ENCODE measurements at places on chromosomes 6 and 20. TPM values are rescaled to one million over a fixed set of nuclear protein-coding genes. Genes with fewer than 3 reads are reported as not detected.

Gene FAXC
- 3.5 TPM for total RNA-seq

GRCh38 chr20:46128310-46129151 is 10.4 kb downstream of the CD40 start:
- no peak for DNase-seq

Gene MYCT1
- 0.37 TPM for total RNA-seq

Gene PRR18
- total RNA-seq, result not detected

DNA sequence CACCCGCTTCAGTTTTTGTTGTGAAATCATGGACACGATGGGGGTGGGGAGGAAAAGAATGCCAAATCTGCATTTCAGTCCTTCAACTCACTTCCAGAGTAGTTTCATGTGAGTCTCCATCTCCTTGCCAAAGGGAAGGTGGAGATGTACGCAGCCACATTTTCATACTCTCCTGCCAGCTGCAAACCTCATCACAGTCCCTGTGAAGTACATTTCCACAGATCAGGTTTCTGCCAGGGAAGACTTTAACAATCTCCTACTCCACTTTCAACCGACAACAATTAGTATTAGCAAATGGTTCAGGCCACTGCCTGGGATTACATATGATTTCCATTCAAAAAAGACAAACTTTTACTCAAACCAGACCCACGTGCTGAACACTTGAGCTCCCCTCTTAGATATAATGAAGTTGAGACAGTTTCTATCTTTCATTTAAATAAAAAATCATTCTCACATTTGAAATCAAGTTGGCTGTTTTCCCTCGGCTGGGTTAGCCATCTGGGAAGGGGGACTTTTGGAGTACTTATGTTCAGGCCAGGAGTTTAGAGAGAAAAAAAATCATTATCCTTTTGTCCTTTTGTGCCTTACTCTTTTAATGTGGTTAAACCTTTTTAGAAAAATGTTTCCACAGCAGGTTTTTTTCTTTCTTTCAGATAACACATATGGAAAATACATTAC is 51.0 kb upstream of the CEP162 start:
- DNase-seq, result no peak

GRCh38 chr6:35413911-35414310 is 38.2 kb upstream of the FANCE start:
- no peak for DNase-seq

- no peak for DNase-seq
Measured at GRCh38 chr6:33699131-33699530, 12.4 kb downstream of the UQCC2 start.

GRCh38 chr6:53584726-53585125 is 39.8 kb upstream of the GCLC start:
- no peak for DNase-seq

- DNase-seq, result no peak
Measured at GRCh38 chr20:61768571-61769285, 297.0 kb downstream of the TAF4 start.

Gene TP53TG5
- total RNA-seq, result not detected

Measured in M059J (cell line).